ENCODE measurements at places on chromosomes 3 and 15. TPM values are rescaled to one million over a fixed set of nuclear protein-coding genes. Genes with fewer than 3 reads are reported as not detected.

CIP2A gene
- total RNA-seq: 44.4 TPM

PSTPIP1 gene
- 0.77 TPM for total RNA-seq

GPR15 gene
- not detected for total RNA-seq

- DNase-seq: peak; percentile 67
These were observed 58.5 kb upstream of the FAM174B start for GRCh38 chr15:92714077-92714476.

SGO1 gene
- 48.2 TPM for total RNA-seq
